RKO (cell line): ENCODE measurements at places on chromosomes 16 and 17.

GRCh38 chr17:27958708-27959381 is 65.7 kb upstream of the LYRM9 start:
- no peak for DNase-seq

DNA sequence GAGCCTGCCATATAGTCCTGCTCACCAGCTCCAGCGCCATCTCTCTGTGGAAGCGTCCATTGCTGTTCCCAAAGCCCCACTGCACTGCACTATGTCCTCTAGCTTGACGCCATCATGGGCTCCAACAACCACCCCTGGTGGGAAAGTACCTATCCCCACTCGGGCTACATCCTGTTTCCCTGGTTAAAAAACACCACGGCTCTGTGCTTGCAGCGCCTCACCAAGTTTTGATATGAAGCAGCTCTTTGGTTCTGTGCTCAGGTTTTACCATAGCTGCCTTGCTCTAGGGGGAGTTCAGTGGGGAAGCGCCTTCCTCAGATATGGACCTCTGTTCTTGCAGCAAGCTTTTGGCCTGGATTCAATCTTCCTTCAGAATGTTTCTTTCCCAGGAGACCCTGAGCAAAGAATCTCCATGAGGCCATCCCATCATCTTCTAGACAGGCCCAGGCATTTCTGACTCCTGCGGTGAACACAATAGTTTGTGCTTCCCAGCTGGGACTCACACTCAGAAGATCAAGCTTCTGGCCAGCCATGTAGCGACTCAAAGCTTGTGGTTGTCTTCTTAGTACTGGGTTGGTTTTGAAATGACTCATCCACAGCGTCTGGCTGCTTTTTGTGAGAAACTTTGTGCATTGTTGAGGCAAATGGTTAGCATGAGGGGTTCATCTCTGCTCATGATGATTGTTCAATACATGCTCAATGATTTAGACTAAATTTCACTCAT is 39.5 kb downstream of the DYNLRB2 start:
- DNase-seq, result no peak

GRCh38 chr16:73262931-73263330 is 215.0 kb upstream of the ZFHX3 start:
- DNase-seq, result no peak

GRCh38 chr17:4897198-4897687 is 2.1 kb upstream of the C17orf107 start:
- no peak for DNase-seq

- DNase-seq, result no peak
Observed at GRCh38 chr17:36864827-36865430, 72.3 kb upstream of the LHX1 start.

- no peak for DNase-seq
Observed at GRCh38 chr16:85689285-85689949, 663 bp upstream of the GINS2 start.

DNA sequence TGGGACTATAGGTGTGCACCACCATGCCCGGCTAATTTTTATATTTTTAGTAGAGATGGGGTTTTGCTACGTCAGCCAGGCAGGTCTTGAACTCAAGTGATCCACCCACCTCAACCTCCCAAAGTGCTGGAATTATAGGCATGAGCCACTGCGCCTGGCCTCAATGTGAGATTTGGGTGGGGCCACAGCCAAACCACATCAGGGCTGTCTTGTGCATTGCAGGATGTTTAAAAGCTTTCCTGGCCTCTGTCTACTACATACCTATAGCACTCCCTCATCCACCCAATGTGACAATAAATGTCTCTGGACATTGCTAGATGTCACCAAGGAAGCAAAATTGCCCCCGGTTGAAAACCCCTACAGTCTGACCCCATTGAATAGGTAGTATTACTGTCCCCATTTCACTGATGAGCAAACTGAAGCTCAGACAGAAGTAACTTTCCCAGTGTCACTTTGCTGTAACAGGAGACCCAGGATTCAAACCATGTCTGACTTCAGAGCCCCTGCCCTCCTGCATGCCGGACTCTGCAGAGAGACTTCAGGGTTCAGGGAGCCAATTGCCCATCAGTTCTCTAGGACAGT is 3.6 kb upstream of the MAP3K14 start:
- DNase-seq, result peak; percentile 17

DNA sequence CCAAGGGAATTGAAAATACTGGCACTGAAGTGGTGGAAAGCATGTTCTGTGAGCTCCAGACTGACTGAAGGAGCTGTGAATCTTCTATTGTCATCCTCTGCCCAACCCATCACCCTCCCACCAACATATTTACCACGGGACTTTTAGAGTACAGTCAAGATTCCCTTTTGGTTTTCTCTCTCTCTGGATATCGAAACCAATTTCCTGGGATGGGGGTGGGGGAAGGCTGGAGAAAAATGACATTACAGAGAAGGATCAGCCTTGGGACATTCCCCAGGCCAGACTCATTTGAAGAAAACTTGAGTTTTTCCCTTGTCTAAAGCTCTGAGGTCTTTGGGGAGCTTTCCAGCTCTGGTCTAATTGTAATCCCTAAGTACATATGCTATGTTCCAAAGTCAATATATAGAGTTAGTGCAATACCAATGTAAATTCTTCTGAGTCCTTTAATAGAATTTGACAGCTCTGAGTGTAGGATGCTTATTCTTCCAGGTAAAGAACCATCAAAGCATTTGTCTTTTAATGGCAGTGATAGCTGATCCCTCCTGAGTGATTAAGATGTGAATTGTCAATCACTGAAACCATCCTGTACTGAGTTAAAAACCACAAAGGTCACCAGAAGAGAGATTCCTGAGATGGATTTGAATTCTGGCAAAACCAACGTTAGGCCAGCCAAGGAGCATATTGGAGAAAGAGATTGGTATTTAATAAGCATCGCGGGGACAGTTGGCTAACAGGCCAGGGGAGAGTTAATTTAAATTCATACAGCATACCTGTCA is 48.8 kb upstream of the CCL1 start:
- no peak for DNase-seq

DNA sequence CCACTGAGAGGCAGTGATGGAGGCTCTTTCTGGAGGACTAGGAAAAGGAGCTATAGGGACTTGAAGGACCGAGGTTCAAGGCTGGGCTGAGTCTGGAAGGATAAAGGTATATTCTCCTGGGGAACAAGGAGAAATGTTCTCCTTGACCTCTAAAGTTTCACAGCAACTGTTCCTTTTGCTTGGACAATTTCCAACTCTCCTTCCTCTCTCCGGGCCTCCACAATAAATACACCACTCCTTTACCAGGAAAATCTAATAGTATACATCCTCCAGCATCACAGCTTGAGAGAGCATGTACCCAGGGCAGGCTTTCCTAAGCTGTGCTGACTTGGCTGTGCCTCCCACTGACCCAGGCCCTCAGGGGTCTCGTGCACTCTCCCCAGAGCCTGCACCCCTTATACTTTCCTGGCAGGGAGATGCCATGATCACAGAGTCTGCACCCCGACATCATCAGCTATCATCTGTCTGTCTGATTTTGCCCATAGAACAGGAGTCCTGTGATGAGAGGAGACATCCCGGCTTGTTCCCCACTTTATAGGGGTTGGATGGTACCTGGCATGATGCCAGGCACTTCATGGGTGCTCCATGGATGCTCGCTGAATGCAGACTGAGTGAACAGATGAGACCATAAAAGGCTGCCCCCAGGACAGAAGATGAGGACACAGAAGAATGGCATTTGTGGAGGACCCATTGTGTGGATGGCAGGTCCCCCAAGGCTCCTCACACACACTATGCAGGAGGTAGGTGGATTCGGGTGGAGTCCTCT is 582.6 kb upstream of the CDH5 start:
- DNase-seq, result no peak
